RWPE2 (cell line): ENCODE measurements at places on chromosomes 12 and 14.
A peak's percentile ranks its signal among the peaks of the same experiment; 100 is the strongest.

DNA sequence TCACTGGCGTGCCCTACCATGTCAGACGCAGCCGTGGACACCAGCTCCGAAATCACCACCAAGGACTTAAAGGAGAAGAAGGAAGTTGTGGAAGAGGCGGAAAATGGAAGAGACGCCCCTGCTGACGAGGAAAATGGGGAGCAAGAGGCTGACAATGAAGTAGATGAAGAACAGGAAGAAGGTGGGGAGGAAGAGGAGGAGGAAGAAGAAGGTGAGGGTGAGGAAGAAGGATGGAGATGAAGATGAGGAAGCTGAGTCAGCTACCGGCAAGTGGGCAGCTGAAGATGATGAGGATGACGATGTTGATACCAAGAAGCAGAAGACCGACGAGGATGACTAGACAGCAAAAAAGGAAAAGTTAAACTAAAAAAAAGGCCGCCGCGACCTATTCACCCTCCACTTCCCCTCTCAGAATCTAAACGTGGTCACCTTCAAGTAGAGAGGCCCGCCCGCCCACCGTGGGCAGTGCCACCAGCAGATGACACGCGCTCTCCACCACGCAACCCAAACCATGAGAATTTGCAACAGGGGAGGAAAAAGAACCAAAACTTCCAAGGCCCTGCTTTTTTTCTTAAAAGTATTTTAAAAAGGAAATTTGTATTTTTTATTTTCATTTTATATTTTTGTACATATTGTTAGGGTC lies 13.2 kb downstream of the TRIP11 start:
- DNase-seq, result no peak

- DNase-seq, result no peak
These were observed 203.3 kb downstream of the NAV3 start for GRCh38 chr12:78034025-78034424.

- DNase-seq, result no peak
These were observed 41.1 kb upstream of the CSRNP2 start for GRCh38 chr12:51124504-51124903.

GRCh38 chr12:58741226-58741625 lies 179.1 kb downstream of the LRIG3 start:
- no peak for DNase-seq

DNA sequence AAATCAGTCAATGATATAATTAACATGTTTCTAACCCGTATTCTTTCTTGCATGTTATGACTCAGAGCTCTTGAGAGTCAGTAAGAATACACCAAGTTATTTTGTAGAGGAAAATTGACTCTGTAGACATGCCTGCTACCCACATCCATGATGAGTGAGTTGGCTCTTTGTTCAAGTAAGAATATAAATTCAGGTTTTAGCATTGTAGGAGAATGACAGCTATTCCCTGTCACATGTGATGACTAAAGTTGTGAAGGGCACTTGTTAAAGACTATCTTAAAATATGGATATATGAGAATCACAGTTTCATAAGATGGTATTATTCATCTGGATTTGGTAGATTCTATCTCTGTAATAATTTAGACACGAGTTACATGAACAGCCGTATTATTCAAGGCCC lies 209.1 kb downstream of the CCDC59 start:
- DNase-seq, result no peak

GRCh38 chr14:77909911-77910310 lies 110.0 kb downstream of the ADCK1 start:
- no peak for DNase-seq

GRCh38 chr12:40033242-40033630 lies 72.6 kb downstream of the SLC2A13 start:
- DNase-seq, result no peak

DNA sequence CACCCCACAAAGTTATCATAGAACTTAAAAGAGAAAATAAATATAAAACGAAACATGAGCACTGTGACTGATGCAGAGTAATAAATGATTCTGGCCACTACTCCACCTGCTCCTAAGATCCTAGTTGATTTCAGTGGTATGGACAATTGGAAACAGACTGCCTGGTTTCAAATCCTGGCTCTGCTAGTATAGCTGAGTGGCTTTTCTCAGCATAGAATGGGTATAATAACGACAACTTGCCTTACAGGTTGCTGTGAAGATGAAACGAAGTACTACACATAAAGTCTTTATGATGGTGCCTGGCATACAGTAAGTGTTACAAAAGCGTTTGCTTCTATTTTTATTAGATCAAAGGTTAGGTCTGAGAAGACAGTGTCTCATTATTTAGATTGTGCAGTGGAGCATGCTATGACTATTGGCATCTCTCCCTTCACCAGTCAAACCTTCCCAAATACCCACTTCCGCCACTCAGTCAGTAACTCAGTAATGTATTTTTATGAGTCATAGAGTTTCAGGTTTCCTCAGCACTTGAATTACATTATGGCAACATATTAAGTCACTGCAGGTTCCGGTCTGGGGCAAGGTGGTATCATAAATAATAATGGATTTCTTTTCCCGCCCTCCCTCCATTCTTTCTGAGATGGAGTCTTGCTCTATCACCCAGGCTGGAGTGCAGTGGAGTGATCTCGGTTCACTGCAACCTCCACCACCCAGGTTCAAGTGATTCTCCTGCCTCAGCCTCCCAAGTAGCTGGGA lies 29.7 kb upstream of the NR2C1 start:
- DNase-seq, result peak; percentile 60

- no peak for DNase-seq
These were observed 160.8 kb downstream of the CCER1 start for GRCh38 chr12:90794212-90794611.

GRCh38 chr12:112979041-112979680 lies 842 bp downstream of the OAS2 start:
- DNase-seq, result no peak

- DNase-seq, result no peak
These were observed 3.9 kb downstream of the KRT2 start for GRCh38 chr12:52648012-52648550.
